ENCODE measurements at places on chromosomes 3 and 15.

- DNase-seq, result no peak
These were observed 37.9 kb downstream of the CPA3 start for GRCh38 chr3:148903022-148903442.

DNA sequence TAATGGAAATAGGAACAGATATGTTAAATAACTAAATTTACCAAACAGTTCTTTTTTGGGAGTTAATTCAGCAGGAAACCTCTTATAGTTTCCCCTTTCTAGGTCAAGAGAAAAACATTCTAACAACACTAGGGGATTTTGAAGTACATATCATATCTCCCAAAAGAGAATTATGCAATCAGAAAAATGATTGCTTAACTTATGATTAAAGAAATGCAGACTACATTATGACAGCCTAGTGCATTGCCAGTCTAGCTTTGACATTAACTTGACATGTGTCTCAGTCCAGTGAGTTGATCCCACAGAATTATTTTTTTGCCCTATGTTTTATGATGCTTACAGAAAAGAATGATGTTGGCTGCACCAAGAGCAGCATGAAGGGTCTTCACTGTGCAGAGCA is 31.7 kb upstream of the NPHP3 start:
- DNase-seq, result no peak

- DNase-seq, result no peak
These were observed 149.3 kb downstream of the FMN1 start for GRCh38 chr15:33045066-33045810.

DNA sequence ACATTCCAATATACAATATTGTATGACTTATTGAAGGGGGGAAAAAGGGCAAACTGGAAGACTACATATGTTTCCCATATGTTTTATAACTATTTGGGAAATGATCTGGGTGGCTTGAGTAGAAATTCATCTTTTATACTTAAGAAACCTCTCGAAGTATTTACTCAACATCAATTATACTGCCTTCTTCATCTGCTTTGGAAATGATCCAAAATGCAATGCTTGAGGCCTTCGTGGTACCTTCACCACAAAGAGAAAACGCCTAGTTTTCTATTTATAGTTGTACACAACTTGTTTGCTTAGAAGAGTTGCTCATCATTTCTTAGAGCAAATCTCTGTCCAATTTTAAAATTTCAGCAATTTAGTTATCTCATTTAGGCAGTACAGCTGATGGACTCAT is 18.8 kb downstream of the ACKR4 start:
- no peak for DNase-seq

GRCh38 chr15:31298707-31299172 is 27.9 kb upstream of the KLF13 start:
- DNase-seq, result no peak

GRCh38 chr3:117719316-117719926 is 1009.8 kb downstream of the TUSC7 start:
- no peak for DNase-seq

DNA sequence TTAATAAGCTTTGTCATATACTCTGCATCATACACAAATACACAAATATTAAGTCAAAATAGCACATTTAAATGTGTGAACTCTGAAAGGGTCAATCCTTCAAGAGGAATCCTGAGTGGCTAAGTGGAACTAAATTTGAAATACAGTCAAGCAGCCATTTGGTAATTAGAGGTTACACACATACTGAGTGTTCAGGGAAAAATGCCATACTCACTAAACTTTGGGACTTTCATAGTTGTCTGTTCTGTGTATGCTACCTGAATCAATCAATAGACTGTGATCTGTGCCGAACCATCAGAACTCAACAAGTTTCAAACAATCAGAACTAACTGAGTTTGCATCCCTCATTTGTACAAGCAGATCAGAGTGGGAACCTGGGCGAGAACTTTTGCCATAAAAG is 15.3 kb downstream of the ANKRD28 start:
- DNase-seq, result no peak

- no peak for DNase-seq
These were observed 71.3 kb upstream of the LRTM1 start for GRCh38 chr3:54999159-54999558.

GRCh38 chr15:78201281-78202190 is 32.8 kb downstream of the ACSBG1 start:
- DNase-seq, result no peak

DNA sequence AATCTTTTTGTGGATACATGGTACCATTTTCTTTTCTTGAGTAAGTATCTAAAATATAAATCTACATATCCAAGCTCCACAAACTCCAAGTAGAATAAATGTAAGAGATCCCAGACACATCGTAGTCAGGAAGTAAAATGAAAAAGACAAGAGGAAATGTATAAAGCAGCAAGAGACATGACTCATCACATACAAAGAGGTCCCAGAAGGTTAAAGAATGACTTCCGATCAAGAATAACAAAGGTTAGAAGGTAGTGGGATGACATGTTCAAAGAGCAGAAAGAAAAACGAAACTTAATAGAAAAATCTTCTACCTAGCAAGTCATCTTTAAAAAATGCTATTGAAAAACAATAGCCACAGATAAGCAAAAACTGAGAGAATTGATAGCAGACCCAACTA is 705.8 kb downstream of the NR2F2 start:
- no peak for DNase-seq

DNA sequence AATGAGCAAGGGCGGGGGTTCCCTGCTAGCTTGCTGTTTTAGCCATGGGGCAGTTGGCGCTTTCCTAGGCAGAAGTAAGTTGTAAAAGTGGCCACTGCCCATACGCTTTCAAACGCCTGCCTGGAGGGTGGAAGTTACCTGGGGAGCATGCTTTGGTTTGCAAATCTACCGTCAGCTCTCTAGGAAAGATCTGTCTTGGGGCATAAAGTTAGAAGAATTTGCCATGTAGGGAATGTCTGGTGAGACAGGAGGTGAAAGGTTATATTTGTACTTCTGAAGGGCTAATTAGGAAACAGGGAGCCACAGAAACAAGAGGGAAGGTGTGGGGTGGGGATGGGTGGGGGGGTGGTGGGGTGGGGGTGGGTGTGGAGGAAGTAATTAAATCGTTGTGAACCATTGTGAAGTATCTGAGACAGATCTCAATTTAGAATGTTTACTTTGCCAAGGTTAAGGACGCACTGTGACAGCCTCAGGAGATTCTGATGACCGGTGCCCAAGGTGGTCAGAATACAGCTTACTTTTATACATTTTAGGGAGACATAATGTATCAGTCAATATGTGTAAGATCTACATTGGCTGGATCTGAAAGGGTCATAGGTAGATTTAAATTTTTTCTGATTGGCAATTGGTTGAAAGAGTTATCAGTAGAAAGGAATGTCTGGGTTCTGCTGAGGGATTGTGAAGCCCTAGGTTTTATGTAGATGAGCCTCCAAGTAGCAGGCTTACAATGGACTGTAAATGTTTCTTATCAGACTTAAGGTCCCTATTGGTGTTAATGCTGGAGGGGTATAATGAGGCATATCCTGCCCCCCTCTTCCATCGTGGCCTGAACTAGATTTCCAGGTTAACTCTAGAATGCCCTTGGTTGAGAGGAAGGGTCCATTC is 62.0 kb upstream of the GCNT3 start:
- DNase-seq, result no peak
